ENCODE measurements at places on chromosomes 16 and 17.

DNA sequence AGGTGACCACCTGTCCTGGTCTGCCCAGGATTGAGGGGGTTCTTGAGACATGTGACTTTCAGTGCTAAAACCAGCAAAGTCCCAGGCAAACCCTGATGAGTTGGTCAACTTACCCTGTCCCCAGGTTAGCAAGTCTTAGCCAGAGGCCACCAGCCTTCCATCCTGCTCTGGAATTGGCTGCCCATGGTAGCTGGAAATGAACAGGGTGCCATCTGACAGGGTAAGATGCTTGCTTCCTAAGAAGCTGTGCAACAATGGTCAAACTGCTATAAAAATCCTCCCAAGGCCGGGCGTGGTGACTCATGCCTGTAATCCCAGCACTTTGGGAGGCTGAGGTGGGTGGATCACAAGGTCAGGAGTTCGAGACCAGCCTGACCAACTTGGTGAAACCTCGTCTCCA lies 22.8 kb upstream of the MTMR4 start:
- DNase-seq, result no peak

DNA sequence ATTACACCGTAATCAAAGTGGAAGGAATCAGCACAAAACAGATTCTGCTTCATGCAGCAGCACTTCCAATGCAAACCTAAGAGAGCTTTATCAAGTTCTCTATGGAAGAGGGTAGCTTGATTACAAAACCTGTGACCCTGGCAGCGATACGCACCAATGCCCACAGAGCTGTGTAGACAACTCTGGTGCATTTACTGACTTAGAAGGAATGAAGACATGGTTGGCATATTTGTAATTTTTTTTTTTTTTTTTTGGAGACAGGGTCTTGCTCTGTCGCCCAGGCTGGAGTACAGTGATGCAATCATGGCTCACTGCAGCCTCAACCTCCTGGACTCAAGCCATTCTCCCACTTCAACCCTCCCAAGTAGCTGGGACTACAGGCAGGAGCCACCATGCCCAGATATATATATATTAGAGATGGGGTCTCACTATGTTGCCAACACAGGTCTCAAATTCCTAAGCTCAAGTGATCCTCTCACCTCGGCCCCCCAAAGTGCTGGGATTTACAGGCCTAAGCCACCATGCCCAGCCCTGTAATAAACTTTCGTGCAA lies 49.4 kb downstream of the XPO6 start:
- DNase-seq, result no peak

GRCh38 chr17:82418001-82418986 lies at the start of the genes HEXD and OGFOD3:
Gene HEXD (plus strand): TSS chr17:82418347. CDS start chr17:82419800, 1,453 bp downstream.
Gene OGFOD3 (minus strand): TSS chr17:82418586. CDS start chr17:82418485, 101 bp downstream.
- DNase-seq, result peak; percentile 78

GRCh38 chr16:49378238-49378637 lies 4.6 kb downstream of the C16orf78 start:
- no peak for DNase-seq

DNA sequence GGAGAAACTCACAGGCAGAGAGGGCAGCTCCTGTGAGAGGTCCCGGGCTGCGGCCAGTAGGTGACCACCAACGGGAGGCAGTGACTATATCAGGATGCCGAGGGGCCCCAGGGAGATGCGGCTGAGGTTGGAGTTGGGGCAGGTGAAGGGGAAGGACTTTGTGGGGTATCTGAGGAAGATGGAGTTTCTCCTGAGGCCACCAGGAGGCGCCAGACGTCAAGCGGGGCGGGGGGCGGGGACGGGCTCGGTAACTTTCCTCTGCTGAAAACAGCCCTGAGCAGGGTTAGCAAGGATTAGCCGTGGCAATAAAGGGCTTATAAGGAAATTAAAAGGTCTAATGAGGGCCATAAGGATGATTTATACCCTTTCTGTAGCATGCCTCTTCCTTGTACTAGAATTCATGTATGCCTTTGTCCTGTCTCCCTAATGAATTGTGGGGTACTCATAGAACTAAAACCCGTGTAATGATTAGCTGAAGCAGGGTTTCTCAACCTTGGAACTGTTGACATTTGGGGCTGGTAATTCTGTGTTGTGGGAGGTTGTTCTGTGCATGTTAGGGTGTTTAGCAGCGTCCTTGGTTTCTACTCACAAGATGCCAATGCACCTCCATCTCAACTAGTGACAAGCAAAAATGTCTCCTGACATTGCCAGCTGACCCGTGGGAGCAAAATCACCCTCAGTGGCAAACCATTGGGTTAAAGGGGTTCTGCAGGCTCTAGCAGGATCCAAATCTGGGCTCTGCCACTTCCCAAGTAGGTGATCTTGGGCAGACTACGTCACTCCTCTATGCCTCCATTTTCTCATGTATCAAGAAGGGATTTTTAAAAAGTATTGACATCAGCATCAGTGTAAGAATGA lies 74.8 kb upstream of the GRIN2A start:
- peak; percentile 44 for DNase-seq

- DNase-seq, result no peak
These were observed 29.9 kb upstream of the WFIKKN2 start for GRCh38 chr17:50805486-50805885.

DNA sequence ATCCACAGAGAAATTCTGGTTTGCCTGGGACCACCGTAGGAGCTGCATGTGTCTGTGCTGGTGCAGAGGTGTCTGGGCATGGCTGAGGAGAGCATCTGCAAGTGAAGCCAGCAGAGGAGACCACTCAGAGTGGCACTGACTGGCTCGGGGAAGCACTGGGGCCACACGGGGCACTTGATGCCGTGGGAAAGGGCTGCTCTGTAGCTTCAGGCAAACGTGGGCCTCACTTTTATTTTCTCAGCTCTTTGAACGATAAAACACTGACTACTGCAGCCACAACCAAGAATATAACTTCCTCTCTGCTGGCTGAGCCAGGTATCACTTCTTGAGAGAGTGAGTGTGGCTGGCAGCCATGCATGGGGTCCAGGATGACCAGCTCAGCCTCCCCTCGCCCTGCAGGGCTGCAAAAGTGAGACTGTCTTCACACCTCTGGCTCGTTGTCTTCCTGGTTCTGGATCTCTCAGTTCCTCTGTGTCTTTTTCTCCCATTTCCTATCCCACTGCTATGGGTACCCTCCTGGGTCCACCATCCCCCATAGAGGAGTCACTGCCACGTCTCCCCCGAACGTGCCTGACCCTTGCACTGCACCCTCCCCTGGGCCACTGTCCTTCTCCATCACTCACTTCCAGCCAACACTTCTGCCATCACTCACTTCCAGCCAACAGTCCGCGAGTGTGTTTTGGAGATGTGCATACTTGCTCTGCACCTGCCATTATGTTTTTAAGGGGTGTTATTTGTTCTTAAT lies 201.4 kb upstream of the CHMP6 start:
- DNase-seq, result no peak

GRCh38 chr16:29883987-29884386 lies 15.4 kb downstream of the SEZ6L2 start:
- no peak for DNase-seq

Data from T-helper 9 cell (primary cell).